ENCODE measurements at places on chromosomes 2 and 18.

DNA sequence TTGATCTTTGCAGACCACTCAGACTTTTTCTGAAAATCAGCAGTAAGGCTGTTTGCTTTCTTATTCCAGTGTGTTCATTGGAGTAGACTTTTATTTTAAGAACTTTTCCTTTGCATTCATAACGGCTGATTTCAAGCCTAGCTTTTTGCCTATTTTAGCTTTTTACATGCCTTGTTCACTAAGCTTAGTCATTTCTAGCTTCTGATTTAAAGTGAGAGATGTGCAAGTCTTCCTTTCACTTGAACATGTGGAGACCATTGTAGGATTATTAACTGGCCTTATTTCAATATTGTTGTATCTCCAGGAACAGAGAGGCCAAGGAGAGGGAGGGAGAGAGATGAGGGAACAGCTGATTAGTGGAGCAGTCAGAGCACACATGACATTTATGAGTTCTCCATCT lies 32.1 kb downstream of the RNMT start:
- no peak for DNase-seq

GRCh38 chr2:197450465-197450864 lies 2.9 kb upstream of the COQ10B start:
- DNase-seq = no peak

DNA sequence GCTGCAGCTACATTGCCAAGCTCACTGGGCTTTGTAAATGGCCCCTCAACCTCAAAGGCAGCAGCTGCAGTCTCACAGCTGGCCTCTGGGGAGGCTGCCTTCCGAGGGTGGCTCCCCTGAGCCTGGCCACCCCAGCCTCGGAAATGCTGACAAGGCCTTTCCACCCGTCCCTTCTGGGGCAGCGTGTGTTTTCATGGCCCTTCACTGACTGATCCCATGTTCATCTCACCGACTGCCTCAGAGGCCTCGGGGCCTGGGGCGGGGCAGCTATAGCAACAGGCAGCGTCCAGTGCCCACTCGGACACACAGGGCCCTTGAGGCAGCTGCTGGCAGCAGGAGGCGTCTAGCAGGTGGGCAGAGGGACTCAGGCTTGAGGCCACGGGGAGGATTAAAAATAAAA lies 149.7 kb downstream of the GLI2 start:
- DNase-seq = no peak

DNA sequence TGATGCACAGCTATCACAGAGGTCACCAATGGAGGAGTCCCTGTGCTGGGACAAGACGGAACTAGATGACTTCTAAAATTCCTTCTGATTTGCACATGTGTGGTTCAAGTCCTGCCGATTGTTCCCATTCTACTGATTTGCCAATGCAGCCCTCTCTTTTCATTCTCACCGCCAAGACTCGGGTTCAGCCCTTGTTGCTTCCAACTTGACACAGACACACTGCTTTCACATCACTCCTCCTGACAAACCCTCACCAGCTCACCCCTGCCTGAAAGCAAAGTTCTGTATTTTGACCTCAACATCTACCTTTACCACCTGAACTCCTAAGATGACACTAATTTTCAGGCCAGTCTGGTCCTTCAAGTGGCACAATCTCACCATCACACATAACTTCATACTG lies 25.5 kb downstream of the REEP1 start:
- no peak for DNase-seq

DNA sequence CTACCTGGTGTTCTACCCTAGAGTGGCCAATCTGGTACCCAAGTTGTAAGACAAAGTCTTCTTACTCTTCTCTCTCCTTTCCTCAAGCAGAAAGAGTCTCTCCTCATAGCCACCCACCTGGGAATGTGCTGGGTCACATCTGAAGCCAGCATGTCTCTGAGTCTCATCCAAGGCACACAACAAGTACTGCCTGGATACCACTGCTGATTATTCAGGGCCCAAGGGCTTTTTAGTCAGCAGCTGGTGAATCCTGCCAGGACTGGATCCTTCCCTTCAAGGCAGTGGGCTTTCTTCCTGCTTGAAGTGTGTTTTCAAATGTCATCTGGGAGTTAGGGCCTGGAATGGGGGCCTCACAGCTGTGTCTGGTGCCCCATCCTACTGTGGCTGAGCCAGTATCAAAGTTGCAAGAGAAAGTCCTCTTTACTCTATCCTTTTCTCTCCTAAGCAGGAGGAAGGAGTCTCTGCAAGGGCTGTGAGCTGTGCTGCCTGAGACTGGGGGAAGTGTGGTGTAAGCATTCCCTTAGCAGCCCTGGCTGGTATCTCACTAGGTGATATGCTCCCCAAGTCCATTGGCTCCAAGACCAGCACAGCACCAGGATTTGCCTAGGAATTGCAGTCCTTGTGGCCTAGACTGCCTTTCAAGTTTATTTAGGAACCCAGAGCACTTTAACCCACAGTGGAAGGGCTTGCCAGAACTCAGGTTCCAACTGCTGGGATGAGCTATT lies 27.2 kb downstream of the OXER1 start:
- DNase-seq = no peak

DNA sequence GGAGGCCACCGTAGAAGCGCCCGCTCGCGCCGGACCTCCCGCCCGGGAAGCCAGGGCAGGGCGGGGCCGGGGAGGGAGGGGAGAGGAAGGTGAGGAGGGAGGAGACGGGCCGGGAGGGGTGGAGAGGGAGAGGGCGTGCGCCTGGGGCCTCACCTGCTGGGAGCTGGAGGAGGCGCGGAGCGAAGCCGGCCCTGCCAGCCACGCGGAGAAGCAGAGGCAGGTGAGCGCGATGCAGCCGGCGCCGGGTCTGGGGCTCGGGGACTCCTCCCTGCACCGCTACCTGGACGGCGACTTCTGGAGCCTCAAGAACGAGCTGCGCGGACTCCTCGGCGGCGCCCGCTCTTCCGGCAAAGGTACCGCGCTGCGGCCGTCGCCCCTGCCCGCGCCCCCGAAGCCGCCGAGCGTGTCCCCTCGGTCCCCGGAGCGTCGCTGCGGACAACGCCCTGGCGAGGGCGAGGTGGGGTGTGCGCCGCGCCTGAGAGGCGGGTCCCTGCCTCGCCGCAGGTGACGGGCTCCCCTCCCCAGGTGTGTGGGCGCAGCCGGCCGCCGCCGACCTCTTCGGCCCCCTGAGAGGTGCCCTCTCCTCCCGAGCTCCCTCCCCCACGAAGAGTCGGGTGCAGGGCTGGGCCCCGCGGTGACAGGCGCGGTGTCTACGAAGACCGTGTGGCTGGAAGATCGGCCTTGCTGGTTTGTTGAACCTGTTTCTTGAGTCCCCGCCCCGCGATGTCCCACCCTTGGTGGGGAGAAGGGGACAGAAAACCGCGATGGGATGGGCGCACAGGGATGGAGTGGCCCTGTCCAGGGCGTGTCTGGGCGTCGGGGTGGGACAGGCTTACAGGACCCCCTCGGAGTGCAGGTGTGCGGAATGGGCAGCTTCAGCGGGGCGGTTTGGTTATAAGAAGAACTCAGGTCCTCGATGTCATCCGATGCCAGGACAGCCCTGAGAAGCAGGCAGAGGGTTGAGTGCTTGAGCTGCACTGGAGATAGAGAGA lies at the start of gene ACOXL:
TSS of gene ACOXL (plus strand) at position 152 of the 992 bp plus-strand sequence. CDS start 35,817 bp downstream, outside the sequence.
- DNase-seq = no peak

- DNase-seq = no peak
Measured at GRCh38 chr2:72757177-72757775, 68.6 kb downstream of the EXOC6B start.

- DNase-seq = no peak
Measured at GRCh38 chr2:168964251-168964807, 63.2 kb downstream of the G6PC2 start.
